ENCODE measurements at places on chromosomes 1 and 21. TPM values are rescaled to one million over a fixed set of nuclear protein-coding genes. Genes with fewer than 3 reads are reported as not detected.

GRCh38 chr1:98045767-98046641 lies 125.2 kb upstream of the DPYD start:
- no peak for DNase-seq

DNA sequence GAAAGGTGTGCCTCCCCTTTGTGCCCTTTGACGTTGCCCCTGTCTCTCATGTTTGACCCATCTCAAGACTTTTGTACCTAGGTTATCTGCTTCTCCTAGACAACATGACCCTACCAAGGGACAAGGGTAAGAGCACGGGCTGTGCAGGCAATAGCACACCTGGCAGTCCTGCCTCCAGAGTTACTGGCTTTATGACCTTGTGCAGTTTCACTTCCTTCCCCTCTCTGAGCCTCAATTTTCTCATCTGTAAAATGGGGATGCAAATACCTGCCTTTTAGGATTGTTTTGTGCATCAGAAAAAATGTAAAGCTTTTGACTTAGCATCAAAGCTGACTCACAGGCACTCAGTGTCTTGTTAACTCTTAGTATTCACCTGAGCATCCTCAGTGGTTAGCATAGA lies 36.4 kb downstream of the ELK4 start:
- no peak for DNase-seq

GRCh38 chr1:37861151-37861550 lies 1.8 kb upstream of the MTF1 start:
- no peak for DNase-seq

CDC7 gene
- total RNA-seq, result 13.6 TPM

DNA sequence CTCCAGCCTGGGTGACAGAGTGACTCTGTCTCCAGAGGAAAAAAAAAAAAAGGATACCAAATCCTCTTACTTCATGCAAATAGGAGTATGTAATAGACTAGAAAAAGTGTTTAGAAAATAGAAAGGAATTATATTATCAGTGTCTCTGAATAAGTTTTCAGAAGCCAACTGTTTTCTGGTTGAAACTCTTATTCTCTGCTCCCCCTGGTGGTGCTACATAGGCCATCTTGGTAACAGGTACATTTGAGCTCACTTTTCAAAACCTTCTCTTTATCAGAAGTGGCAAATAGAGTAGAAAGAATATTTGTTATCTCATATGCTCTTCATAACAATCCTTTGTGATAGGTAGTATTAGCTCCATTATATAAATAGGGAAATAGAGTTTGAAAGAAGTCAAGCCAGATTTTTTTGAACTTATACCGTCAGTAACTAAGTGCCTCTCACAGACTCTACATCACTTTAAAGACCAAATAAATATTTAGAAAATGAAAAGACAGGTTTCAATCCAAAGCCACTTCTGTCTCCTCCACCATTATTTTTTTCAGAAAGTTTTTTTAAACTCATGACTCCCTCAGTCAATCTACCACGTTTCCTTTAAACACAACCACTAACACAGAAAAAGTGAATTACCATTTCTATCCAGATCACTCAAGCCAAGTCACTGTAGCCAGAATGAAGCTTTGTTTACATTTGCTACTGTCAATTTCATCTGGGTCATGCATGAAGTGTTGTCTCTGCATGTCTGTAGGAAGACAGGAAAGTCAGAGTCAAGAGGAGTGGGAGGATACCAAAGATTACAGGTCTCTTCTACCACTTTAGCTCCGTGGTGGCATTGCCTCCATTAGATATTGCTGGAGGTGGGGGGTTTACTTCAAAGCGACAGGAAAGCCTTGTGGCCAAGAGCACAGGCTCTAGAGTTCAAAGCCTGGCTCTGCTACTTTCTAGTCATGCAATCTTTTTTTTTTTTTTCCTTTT lies 45.6 kb downstream of the IL23R start:
- DNase-seq, result peak; percentile 27

DNA sequence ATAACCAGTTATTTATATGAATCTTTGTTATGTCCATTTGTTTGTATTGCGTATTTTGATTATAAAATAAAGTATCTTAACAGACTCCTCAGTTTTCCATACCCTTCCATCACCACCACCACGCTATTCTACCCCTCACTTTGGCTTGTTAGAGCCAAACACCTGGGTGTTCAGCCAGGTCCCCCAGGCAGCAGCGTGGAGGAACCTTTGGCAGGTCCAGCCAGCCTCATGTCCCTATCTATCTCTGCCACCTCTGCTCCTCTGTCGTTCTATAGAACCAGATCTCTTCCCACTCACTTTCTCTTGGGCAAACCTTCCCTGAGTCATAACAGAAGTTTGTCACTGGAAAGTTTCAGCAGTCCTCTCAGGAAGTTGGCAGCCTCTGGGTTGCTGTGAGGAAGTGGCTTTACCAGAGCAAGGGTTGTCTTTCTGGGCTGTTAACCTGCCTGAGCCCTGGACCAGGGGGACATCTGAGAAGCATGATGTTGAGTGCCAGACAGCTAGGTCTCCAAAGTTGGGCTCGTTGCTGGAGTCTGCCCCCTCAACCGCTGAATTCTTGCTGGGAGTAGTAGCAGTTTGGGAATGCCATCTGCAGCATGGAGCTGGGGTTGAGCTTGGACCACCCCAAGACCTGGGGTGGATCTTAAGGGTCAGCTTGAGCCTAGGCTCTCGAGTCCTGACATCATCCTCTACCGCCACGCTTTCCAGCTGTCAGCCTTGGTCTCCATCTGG lies 996 bp upstream of the SH3BGRL3 start:
- no peak for DNase-seq

GRCh38 chr1:89790592-89790991 lies 30.2 kb upstream of the LRRC8D start:
- no peak for DNase-seq

DNA sequence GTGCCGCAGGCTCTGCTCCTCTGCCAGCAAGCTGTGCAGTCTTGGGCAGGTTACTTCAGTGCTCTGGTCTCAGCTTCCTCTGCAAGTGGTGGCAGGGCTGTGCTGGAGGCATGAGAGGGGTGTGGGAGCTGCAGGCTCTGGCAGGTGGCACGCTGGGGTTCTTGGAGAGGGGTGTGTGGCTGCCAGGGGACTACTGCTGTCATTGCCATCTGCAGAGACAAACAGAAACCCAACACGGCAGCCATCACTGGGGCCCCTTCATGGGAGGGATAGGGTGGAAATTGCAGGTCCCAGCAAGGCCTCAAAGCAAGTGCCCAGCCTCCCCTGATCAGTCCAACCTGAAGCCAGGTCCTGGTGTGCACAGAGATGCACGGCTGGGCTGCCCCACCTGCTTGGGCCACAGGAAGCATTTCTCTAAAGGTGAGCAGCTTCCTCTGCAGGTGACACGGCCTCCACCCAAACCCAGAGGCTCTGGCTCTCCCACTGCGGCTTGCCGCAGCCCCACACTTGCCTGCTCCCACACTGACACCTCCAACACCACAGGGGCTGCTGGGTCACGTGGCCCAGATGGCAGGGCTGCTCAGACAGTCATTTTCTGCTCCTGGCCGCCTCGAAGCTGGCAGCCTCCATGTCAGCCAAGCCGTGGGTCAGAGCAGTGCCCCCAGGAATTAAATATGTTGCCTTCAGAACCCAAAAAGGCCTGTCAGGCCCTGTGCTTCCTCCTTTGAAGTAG lies 4.1 kb upstream of the COL6A2 start:
- no peak for DNase-seq

DNA sequence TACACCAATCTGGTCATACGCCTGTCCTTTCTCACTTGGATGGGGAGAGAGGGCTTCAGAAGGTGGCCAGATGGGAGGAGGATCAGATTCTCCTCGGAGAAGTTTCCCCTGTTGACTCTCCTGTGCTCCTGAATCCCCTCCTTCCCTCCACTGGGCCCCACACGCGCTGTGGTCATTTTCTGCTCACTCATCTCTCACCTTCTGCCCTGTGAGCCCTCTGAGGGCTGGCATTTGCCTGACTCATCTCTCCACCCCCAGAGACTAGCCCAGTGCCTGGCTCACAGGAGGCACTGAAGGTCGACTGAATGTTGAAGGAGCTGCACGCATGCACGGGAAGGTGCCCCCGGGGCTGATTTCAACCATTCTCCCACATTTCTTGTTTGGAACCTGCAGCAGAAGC lies 14.2 kb downstream of the ABCA4 start:
- DNase-seq, result no peak

DNA sequence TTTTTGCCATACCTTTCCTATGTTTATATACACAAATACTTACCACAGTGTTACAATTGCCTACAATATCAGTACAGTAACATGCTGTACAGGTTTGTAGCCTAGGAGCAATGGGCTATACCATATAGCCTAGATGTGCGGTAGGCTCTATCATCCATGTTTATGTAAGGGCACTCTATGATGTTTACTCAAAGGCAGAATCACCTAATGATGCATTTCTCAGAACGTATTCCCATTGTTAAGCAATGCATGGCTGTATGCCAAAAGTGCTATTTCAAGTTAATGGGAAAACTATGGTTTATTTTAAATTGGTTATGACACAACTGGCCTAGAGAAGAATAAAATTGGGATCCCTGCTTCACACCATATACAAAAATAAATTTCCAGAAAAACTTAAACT lies 36.9 kb upstream of the DISP1 start:
- peak; percentile 59 for DNase-seq

- peak; percentile 53 for DNase-seq
These were observed 107.7 kb downstream of the KIAA0319L start for GRCh38 chr1:35449334-35450008.

DNA sequence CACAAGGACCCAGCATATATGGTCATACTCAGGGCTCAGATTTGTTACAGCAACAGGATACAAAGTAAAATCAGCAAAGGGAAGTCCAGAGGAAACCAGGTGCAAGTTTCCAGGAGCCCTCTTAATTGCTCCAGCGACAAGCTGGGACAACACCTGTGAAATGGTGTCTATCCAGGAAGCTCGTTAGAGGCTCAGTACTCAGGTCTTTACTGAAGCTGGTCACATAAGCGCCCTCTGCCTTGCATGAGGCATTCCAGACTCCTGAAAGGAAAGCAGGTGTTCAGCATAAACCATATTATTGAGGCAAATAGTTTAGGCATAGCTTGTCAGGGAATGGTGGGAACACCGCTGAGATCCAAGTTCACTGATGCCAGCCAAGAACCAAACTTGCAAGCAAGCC lies 231.0 kb downstream of the SLC35F3 start:
- no peak for DNase-seq
